ENCODE measurements at places on chromosomes 1 and 21.

GRCh38 chr1:178898401-178898800 lies 27.5 kb upstream of the ANGPTL1 start:
- no peak for DNase-seq

DNA sequence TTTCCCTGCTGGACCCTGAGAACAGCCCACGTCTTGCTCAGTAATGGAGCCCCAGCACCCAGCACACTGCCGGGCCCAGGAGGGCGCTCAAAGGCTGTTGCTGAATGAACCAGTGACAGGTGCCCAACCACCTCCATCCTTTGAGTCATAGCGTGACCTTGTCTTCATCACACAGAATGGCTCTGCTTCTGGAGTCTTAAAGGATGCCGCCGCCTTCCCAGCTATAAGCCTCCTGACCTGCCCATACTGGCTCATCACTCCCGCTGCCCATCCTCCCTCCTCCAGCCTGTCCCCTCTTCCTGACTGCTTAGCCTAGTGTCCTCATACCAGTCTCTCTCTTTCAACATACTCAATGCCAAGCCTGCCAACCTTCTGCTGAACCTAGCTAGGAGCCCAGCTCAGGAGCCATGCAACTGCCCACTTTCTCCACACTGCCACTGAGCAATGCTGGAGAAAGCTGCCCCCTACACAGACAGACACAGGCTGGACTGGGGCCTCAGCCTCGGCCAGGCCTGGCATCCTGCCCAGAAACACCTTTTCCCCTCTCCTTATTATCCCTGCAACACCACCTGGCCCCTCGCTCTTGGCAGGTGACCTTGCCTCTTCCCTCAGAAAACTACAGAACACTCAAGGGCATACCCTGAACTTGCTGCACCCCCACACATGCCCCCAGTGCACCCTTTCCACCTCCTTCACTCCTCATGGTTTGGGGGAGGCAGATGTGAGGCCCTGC lies 14.1 kb downstream of the TTC39A start:
- no peak for DNase-seq

DNA sequence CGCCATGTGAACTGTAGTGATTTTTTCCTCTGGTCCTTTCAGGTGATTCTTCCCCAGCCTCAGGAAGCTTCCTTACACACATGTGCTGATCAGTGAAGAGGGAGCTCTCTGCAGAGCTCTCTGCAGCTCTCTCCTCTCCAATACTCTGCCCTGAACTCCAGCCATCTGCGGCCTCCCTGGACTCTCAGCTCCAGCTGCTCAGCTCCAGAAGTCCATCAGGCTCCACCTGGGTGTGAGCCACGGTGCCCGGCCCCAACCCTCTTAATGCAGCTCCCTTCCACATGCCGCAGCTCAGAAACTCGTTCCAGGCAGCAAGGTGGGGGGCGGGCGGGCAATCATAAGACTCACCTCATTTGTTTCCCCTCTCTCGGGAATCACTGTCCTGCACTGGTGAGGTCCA lies 30.9 kb upstream of the RPL11 start:
- no peak for DNase-seq

DNA sequence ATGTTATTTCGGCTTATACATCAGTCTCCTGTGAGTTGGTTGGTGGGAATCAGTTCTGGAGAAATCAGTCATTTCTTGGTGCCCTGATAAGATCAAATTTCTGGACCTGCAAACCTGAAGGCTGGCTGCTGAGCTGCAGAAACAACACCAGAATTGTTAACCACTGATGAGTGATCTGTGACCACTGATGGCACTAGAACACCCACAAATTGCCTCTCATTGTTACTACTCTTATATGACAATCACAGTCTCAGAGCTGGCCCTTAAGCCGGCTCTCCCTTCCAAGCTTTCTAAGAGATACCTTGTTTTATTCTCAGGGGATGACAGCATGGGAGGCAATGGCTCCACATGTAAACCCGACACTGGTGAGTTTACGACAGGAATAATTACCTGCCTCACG lies 1.9 kb downstream of the C1orf162 start:
- no peak for DNase-seq

DNA sequence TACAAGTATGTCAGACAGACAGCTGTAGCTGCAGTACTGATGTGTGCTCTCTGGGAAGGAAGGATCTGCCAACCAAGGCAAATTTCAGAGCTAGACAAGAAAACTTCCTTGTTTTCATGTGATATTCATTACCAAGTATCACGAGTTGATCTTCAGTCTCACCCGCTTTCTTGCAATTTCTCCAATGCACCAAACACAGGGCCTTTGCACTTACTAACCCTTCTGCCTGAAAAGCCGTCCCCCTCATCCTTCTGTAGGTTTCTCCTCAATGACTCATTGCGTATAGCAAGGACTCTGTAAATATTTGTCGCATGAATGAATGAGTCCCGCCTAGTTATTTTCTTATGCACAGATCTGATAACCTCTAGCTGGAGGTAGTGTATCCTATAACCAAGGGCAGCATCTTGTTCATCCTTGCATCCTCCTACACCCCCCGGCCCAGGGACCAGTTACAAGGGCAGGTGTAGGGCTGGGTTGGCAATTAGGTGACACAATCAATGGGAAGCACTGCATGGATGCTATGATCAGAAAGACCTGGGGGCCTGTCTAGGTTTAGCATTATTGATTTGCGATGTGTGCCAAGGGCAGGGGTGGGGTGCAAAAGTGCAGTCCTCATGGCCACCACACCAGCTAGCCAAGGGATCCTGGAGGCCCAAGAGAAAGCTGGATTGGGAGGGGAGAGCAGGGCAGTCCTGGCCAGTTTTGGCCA lies 51.4 kb upstream of the GPR157 start:
- DNase-seq: no peak

- DNase-seq: no peak
These were observed 456.1 kb upstream of the PROX1 start for GRCh38 chr1:213531369-213532310.

DNA sequence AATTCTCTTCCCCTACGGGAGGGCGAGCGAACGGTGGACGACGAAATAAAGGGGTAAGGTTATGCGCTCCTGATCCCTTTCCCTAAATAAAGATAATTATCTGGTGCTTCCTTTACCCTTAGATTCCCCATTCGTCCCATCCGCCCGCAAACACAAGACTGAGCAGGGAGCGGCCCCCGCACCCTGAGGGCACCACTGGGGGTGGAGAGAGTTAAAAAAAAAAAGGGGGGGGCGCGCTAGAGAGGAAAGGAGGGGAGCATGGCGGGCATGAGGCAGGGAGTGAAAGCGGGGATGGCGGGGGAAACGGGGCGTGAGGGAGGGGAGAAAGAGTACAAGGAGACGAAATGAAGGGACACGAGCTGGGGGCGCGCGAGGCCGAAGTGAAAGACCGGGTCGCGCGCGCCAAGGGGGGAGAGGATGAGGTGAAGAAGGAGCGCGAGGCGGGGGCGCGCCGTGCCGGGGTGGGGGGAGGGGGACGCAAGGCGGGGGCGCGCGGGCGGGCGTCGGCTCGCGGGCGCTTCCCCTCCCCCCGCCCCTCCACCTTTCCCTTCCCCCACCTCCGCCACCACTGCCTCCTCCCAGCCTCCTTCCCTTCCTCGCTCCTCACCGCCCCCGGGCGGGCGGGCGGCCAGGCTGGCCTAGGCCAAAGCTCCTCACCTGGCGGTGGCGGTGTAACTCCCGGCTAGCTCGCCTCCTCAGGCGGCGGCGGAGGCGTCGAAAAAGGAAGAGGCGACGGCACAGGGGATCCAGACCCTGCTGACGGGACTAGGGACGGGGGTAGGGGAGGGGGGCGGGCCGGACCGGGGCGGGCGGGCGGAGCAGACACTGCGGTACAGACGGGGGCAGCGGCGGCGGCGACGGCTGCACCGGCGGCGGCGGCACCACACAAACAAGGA lies 448 bp downstream of the GATAD2B start:
- no peak for DNase-seq

DNA sequence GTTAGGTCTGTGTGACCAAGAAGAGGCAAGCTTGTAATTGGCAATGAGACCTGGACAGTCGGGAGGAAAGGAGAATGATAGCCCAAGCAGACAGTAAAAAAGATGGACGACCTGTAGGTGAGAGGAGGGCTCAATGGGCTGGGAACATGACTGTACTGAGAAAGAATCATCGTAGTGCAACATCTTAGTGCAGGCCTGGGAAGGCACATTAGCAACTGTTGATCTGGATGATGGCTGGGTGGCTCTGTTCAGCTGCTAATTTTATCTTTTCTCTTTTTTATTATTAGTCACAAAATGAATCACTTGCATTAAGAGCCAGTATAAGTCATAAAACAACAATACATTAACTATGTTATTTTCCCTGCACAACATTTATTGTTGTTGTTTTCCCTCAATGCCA lies 32.9 kb downstream of the IFI44 start:
- DNase-seq: no peak

GRCh38 chr1:1247341-1247913 lies 905 bp upstream of the C1QTNF12 start:
- no peak for DNase-seq

- no peak for DNase-seq
These were observed 23.5 kb downstream of the CNN3 start for GRCh38 chr1:94903280-94904009.

- DNase-seq: no peak
These were observed 95.5 kb downstream of the ERG start for GRCh38 chr21:38402795-38403194.

DNA sequence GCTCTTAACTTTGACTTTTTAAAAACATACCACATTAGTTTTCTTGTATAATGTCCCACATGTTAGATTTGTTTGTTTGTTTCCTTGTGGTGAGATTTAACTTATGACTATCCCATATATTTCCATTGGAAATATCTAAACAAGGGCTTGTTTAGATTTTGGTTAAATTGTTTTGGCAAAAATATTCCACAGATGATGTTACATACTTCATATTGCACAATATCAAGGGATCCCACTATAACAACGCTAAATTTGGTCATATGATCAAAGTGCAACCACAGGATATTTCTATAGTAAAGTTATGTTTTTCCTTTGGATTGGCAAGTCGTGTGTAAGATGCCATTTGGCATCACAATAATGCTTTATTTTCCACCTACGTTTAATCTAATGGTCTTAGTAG lies 396.7 kb downstream of the TGFB2 start:
- DNase-seq: no peak

DNA sequence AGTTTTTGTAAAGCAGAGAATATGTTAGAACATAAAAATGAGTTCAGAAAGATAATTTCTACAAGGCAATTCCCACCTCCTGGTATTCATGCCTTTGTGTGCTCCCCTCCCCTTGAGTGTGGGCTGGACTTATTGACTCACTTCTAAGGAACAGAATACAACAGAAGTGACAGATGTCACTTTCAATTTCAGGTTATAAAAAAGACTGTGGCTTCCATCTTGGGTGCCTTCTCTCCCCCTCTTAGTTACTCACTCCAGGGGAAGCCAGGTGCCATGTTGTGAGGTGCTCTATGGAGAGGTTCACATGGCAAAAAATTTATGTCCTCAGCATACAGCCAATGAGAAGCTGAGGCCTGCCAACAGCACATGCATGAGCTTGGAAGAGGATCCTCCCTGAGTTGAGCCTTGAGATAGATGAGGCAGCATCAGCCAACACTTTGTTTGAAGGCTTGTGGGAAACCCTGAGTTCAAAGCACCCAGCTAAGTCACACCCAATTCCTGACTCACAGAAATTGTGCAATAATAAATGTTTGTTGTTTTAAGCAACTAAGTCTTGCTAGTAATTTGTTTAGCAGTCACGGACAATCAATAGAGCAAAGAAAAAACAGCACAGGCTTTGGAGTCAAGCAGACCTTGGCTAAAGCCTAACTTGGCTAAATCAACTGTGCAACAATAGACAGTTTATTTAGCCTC lies 73.5 kb upstream of the NGF start:
- DNase-seq: no peak

DNA sequence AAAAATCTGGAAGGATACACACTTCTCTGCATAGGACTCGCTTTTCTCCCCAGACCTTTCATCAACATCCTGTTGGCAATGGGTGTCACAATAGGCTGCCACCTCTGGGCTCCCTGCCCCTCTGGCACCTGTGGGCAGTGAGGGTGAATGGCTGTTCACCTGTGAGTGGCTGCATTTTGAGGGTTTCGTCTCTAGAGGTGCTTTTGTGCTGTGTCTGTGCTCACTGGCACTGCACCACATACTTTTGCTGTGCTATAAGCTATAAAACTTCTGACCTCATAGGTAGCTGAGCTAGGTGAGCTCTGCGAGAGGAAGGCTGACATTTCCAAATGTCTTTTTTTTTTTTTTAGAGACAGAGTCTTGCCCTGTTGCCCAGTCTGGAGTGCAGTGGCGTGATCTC lies 35.9 kb downstream of the SLC30A1 start:
- no peak for DNase-seq

DNA sequence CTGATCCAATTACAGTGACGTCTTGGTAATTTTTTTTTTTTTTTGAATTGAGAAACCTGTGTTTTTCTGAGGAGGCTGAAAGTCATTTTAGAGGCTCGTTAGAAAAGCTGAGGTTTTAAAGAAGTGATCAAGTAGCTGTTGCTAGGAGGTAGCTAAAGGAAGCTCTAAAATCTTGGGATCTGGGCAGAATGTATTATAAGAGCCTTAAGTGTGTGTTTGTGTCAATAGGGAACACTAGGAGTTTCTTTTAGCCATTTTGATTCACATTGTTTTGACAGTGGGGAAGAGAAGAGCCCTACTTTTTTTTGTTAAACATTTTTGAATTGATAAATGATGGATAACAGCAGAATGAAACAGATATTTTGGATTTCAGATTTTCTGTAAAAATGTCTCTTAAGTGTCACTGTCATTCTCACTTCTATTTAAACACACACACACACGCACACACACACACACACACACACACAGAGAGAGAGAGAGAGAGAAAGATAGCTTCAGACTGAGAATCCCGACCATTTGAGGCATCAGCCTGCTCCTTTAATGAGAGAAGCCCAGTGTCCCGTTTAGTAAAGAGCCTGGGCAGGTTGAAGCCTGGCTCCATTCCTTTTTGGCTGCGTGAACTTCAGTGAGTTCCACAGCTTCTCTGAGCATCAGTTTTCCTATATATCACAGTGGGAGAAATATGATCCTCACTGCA lies 79.1 kb upstream of the GPR88 start:
- no peak for DNase-seq

GRCh38 chr1:25018943-25019336 lies 88.9 kb upstream of the RUNX3 start:
- DNase-seq: no peak

- no peak for DNase-seq
These were observed 2.8 kb downstream of the DOP1B start for GRCh38 chr21:36159356-36159921.

DNA sequence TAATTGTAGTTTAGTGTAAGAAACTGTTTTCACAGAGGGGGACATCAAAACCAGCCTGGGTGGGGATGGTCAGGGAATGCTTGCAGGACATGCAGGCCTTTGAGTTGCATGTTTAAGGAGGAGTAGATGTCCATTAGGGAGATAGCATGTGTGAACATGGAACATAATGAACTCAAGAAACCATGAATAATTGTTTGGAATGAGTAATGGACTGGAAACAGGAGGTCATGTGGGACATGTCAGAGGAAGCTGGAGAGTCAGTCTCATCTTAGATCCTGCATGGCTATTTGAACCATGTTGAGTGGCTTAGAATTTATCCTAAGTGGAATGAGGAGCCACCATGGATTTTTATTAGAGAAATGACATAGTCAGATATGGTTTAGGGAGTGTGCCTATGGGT lies 86.4 kb downstream of the RPE65 start:
- DNase-seq: no peak

GRCh38 chr1:167344112-167344511 lies 123.4 kb downstream of the POU2F1 start:
- DNase-seq: no peak

Data from COLO829 (cell line).